ENCODE measurements at places on chromosomes 6 and 20.

DNA sequence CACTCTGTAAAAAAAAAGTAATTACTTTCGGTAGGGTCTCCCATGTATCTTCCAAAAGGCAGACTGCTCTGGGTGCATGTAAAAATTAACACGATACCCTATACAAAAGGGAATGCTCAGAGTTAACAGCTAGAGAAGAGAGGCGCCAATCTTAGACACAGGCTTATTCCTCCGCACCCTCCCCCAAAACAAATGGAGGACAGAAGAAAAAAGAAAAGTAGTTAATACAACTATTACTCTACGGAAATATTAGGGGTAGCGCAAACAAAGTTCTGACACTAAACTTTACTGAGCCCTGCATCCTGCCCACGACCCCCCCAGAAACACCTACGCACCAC, 331 bp upstream of the UFL1 start:
- DNase-seq = no peak

GRCh38 chr6:90003941-90004340, 109.7 kb downstream of the GJA10 start:
- no peak for DNase-seq

- DNase-seq = peak; percentile 30
Measured at GRCh38 chr20:43838703-43839060, 76.0 kb upstream of the TOX2 start.

DNA sequence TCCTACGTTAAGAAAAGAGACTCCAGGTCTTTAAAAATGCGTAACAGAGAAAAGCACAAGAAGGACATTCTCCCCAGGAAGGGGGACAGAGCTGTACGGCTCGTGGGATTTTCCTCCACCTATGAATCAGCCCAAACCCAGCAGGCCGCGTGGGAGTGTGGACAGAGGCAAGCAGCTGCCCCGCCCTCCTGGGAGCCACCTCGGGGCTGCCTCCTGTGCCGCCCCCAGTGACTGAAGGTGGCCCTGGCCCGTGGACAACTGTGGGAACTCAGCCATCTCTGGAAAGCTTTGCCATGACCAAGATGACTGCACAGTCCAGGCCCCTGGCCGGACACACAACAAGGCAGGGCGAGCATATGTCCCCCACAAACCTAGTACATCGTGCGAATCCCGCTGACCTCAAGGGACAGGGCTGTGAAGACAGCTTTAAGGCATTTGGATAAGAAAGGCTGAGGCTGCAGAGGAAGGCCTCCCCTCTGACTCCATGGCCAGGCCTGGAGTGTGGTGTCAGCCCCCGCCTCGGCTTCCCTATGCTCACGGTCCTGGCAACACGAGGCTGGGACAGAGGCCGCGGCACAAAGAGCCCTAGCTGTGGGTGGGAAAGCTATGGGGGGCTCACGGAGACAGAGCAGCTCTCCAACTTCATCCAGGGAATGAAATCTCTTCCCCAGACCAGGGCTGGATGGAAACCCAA, 26.9 kb downstream of the PXDC1 start:
- no peak for DNase-seq

DNA sequence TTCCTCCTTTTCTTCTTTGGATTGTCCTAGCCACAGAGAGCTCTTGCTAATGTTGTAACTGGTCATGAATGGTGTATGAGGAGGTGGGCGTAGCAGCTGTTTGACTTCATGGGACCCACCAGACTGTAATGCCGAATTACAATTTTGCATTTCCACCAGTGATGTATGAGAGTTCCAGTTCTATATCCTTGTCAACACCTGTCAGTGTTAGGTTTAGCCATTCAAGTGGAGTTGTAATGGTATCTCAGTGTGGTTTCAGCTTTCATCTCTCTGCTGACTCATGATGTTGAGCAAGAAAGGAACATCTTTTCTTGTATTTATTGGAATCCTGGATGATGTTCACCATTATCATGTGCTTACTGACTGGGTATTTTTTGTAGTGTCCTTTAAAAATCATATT, 5.1 kb downstream of the IGF2R start:
- DNase-seq = no peak

DNA sequence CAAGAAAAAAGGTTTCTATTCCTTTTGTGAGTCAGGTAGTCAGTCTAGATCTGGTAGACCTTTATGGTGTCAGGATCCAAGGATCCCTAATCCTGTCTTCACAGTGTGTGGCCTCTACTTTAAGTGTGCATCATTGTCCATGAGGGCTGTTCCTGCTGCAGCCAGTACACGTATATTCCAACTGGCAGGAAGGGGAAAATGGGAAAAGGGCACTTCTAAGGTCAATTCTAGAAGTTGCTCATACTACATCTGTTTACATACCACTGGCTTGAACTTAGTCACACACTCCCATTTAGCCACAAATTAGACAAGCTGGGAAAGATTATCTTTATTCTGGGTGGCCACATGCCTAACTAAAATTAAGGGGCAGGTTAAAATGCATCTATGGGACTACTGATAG, 9.7 kb upstream of the MMS22L start:
- no peak for DNase-seq

DNA sequence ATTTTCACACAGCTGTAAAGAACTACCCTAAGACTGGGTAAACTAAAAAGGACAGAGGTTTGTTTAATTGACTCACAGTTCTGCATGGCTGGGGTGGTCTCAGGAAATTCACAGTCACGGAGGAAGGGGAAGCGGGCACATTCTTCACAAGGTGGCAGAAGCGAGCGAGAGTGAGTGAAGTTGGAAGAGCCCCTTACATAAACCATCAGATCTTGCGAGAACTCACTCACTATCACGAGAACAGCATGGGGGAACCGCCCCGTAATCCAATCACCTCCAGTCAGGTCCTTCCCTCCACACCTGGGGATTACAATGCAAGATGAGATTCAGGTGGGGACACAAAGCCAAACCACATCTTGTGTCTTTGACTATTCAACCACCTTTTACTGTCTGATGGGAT, 700.5 kb downstream of the TENT5A start:
- no peak for DNase-seq

- DNase-seq = no peak
Measured at GRCh38 chr6:14806101-14806500, 439.8 kb upstream of the JARID2 start.

DNA sequence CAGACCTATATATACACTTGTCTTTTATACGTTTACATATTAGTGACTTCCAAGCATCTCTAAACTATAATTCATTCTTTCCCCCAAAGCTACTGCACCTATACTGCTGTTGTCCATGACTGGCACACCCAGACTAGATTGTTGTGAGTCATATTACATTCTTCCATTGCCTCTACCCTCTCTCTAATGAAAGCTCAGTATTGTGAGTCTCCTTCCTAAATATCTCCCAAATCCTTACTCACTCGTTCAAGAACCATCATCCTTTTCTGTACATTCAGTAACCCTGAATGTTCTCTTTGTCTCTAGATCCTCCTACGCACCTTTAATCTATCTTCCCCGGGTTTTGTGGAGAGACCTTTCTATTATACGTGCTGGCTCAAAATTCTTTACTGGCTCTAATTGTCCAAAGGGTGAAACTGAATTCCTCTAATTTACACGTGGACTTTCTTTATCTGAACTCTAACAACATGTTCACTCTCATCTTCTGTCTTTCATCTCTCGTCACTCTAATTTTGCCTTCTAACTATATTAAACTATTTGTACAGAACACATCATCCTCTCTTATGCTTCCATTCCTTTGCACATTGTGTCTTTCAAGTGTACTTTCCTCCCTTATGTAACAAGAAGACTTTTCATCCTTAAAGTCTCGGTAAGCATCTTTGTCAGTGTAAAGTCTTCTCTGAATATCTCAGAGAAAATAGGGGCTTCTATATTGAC, 109.3 kb downstream of the IBTK start:
- no peak for DNase-seq

DNA sequence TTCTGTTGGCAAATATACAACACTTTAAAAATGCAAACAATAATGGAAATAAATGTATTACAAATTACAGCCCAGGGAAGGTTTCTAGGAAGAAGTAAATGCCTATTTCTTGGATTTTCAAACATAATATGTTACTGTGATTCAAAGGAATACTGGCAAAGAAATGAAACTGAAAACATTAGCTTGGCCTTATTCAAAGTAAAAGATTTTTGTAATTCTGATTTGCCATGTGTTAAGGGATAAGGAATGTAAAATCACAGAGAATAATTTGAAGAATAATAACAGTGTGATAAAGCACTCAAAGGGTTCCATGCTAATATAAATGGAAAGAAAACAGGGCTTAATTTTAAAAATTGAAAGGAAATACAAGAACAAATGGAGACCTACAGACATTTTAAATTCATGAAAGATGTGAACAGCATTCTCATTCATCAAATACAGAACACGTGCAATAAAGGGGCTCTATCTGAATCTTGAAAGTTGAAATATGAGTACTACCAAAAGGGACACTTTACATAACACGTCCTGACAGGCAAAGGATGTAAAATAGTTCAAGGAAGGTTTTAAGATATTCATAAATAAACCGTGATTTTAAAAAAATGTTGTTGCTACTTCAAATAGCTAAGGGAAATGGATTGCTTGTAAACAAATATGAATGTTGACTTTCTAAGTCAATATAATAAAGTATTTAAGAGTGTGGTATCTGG, 138.1 kb downstream of the RFPL4B start:
- DNase-seq = no peak

GRCh38 chr6:33407132-33407718, 3.6 kb upstream of the PHF1 start:
- DNase-seq = no peak

DNA sequence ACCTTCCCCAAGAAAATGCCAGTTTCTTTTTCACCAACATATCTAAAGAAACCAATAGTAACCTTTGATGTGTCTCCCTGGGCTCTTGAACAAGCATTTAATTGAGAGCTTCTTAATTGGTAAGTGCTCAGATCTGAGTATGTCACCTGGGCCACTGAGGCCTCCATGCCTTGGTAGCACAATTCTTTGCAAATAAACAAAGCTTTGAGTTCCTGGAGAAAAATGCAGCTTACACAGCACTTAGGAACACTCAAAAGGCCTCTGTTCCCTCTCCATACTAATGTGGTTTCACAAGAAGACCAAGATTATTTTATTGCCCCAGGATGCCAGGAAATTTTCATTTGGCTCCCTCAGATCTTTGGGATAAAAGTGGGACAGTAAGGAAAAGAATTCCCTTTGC, 217.6 kb upstream of the CEP162 start:
- DNase-seq = no peak

GRCh38 chr6:2378891-2379652, 133.7 kb upstream of the GMDS start:
- no peak for DNase-seq

DNA sequence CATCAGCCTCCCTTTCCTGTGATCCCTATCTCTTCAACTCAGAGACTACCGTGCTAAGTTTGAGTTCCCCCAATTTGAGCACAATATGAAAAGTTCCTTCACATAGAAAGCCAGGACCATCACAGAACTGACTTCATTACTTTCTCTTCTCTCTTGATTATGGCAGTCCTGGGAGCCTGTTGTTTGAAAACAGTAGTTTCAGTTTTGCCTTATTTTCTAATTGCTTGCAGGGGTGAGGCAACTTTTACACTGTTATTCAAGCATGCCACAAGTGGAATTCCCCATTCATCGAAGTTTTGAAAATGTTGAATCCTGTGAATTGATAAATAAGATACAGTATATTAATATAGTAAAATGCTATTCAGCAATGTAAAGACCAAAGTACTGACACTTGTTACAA, 569.7 kb upstream of the MARCKS start:
- no peak for DNase-seq

DNA sequence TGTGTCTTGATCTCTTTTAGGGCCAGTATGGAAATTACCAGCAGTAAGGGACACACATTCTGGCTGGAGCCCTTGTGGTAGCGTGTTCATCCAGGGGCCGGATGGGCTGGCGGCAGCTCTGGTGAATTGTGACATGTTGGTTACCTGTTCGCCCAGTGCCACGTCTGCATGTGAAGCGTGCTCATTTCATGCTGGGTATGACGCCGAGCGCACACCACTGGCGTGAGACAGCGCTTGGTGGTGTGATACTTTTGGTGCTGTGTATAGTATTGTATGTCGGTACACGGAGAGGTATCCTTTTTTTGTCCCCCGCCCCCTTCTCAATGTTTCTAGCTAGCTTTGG, 3.7 kb upstream of the MTG2 start:
- DNase-seq = no peak

- no peak for DNase-seq
Measured at GRCh38 chr6:3594201-3594600, 137.4 kb upstream of the SLC22A23 start.

DNA sequence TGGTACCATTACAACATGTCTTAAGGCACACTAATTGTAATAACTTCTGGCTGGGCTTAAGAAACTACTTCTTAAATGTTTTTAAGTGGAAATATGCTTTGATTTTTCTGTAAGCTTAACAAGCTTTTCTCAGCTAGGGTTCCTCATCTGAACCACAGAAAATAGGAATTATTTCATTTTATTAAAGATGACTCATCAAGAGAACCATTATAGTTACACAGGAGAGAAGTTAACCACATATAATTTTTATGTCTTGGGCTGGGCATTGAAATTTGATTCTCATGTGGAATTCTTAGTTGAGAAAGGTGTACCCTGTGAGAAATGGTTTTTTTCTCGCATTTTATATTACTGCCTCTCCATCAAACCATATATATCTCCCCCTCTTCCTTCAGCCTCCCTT, 75.1 kb downstream of the QKI start:
- DNase-seq = no peak

- no peak for DNase-seq
Measured at GRCh38 chr6:154234019-154234772, 122.4 kb downstream of the IPCEF1 start.

- no peak for DNase-seq
Measured at GRCh38 chr6:110652520-110652919, 162.7 kb downstream of the CDK19 start.

DNA sequence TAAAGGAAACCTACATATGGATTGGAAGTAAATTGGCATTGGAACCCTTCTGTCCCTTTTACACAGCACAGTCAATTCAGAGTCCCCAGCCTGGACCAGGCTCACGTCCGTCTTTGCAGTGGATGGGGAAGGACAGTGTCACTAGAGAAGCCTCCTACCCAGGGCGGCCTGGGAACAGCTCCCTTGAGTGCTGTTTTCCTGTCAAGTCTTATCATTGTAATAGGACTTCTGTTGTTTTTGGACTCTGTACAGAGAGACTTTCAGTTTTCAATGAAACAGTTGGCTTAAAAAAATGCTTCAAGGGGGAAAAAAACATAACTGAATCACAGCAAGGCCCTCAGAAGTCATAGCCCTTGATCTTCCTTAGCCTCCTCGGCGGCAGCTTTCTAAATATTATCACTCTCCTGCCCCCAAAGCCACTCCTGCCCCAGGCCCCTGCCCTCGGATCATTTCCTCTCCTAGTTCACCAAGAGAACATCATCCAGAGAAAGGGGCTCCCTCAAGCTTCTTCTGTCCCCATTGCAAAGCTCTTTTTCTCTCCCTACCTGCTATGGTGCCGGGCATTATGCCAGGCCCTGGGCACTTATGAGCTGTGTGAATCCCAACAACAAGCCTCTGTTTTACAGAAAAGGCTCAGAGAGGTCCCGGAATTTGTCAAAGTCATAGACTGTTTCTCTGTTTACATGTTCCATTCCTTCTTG, 37.8 kb upstream of the CNKSR3 start:
- no peak for DNase-seq

- DNase-seq = no peak
Measured at GRCh38 chr6:53802582-53802981, 7.8 kb downstream of the LRRC1 start.

- DNase-seq = no peak
Measured at GRCh38 chr6:2999618-3000557, at the start of gene NQO2. Gene NQO2 (plus strand): TSS chr6:2999894. CDS start chr6:3006553, 6,659 bp downstream.

All from H1 (cell line).